ENCODE measurements at places on chromosomes 4 and X. TPM values are rescaled to one million over a fixed set of nuclear protein-coding genes. Genes with fewer than 3 reads are reported as not detected.

GRCh38 chr4:119139822-119140252, 4.2 kb downstream of the MYOZ2 start:
- no peak for DNase-seq

DNA sequence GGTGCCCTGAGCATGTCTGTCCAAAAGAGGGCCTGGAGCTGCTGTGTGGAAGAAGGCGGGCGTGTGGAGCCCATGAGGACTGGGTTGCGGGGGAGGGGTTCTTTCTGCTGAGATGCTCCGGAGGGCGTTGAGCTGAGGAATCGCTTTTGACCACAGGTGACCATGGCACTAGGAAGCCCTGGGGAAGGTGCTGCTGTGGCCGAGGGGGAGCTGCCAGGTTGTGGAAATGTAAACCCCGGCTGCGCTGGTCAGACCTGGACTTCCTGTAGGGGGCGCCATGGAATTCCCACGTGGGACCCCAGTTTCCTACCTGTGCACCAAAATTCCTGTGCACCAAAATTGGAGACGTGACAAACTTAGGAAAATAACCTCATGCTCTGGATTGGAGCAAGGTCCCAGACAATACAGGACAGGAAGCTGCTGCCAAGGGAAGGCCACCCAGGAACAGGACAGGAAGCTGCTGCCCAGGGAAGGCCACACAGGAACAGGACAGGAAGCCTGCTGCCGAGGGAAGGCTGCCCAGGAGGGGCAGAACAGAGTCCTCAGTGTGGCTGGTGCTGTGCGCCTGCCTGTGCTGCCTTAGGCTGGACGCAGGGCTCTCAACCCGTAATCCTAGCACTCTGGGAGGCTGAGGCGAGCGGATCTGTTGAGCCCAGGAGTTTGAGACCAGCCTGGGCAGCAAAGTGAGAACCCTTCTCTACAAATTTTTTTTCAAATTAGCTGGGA, 28.4 kb upstream of the UVSSA start:
- DNase-seq: no peak

DNA sequence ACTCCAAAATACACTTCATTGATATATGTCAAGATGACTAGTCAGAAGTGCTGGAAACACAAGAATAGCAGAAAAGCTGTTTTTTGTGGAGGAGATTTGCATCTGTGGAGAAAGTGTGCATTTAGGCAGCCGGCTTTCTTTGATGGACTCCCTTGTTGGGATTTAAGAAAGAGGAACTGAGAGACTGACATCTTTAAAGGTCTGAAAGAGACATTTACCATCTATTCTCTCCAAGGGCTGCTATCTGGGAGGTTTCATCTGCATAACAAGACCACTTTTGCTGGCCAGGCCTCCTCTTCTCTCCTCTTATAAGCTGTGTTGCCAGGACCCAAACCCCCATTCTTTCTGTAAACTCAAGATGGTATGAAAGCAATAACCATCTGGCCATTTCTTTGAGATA, 1065.0 kb downstream of the NLGN4X start:
- no peak for DNase-seq

GRCh38 chr4:183639291-183639690, 19.7 kb downstream of the RWDD4 start:
- DNase-seq: no peak

- no peak for DNase-seq
Observed at GRCh38 chr4:99648321-99648720, 9.3 kb downstream of the C4orf54 start.

GRCh38 chr4:20773144-20773997, 73.1 kb downstream of the PACRGL start:
- DNase-seq: peak; percentile 81

Gene PPP2R2C
- 0.55 TPM for total RNA-seq

Gene DACH2
- not detected for total RNA-seq

Gene ARX
- total RNA-seq: not detected

Gene SYAP1
- total RNA-seq: 25.0 TPM

Gene ETDA
- total RNA-seq: not detected
